Hematopoietic multipotent progenitor cell treated with erythropoietin and hydrocortisone succinate and interleukin-3 and kit ligand, for 15 days (in vitro differentiated cells): ENCODE measurements at places on chromosomes 11 and 22.

- DNase-seq: no peak
These were observed 2.8 kb upstream of the PACSIN2 start for GRCh38 chr22:43017525-43018460.

GRCh38 chr22:45205276-45205925, 35.3 kb downstream of the KIAA0930 start:
- no peak for DNase-seq

DNA sequence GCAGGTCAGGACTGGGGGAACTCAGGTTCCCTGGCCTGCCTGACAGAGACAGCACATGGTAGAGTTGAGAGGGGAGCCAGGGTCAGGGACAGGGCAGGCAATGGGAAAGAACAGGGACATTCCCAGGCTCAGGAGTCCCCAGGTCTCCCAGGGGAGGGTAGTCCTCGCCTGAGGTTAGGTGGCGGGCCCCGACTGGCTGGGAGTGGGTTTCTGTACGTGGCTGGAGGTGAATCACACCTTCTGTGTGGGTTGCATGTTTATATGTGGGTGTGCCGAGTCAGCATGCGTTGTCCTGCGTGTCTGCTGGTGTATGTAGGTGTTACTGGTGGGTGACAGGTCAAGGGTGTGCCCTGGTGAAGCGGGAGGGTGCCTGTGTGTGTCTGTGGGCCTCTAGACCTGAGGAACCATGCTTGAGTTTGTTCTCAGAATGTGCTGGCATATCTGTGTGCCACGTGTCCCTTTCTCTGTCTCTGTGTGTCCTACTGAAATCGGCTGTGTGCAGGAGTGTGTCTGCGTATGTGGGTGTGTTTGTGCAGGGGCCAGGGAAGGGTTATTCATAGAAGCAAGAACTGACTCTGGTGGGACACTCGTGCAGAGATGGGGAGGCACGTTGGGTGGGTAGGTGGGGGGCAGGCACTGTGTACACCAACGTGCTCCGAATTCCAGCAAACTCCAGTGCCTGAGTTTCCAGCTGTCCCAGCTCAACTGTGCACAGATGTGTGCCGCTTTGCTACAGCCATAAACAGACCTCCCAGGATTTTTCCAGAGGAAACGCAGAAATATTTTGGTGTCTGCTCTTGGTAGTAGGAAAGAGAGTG, 23.8 kb upstream of the OAF start:
- no peak for DNase-seq

DNA sequence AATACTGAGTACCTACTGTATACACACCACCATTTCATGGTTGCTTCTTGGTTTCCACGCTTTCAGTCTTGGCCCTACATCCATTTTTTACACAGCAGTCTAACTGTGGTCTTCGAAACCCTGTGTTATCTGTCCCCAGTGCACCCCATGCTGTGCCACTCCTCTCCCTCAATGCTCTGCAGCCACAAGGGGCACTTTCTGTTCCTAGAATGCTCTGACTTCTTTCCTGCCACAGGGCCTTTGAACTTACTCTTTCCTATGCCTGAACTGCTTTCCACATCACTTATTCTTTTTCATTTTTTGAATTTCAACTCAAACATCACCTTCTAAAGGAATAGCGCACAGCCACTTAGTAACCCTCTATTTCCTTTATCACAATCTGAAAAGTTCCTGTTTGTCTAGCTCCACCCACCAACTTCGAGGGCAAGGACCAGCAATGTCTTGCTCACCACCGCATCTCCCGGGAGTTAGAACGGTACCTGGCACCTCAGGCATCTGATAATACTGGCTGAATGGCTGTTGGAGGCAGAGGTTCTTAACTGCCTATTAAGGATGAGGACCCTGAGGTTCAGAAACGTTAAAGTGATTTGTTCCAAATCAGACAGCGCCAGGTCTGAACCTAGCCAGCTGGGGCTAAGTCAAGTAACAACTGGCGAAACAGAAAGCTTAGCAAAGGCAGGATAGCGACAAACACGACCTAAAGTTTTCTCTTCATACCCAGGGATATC, 568 bp downstream of the ALG8 start:
- DNase-seq: peak; percentile 27

DNA sequence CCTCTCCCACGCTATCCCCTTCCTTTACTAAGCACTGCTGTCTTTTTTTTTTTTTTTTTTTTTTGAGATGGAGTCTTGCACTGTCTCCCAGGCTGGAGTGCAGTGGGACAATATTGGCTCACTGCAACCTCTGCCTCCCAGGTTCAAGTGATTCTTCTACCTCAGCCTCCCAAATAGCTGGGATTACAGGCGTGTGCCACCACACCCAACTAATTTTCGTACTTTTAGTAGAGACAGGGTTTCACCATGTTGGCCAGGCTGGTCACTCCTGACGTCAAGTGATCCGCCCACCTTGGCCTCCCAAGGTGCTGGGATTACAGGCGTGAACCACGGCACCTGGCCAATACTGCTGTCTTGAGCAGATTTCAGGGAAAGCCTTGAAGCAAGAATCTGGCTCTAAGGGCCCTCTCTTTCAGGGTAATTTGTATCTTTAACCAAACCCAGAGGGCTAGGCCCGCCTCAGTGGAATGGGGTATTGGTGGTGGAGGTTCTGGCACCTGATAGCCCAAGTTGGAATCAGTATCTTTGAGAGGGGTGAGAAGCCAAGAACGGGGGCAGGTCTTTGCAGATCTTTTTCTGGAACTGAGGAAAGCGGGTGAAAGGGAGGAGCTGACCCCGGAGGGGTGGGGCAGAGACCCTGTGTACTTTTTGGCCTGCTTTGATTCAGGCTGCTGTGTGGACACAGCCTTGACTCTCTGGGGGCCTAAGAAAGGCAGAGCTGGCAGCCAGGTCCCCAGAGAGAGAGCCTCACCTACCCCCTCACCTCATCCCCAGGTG, 37.0 kb downstream of the TRIOBP start:
- no peak for DNase-seq

DNA sequence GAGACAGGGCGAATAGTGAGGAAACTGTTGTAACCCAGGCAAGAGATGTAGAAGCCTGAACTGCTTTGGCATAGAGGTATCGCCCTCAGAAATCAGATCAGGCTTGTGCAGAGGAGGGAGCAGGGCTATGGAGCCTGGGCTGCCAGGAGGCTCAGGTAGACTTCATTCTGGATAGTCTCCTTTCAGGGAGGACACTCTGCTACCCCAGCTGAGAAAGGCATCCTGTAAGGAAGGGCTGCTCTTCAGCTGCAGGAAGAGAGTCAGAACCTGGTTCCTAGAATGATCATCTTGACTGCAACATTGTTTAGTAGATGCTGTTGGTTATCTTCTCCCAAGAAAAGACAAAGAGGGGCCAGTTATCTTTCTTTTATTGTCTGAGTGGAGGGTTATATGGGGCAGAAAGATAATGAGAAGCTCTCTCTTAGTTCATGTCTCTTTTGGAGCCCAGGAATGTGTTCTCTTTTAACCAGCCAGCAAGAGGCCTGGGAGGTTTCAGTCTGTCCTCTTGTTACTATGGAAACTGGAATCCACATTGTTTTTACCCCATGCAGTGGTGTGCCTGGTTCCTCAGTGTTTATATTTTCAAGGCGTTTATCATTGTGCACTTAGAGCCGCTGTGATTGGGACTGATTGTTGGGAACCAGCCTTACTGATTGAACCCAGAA, 95.7 kb downstream of the STIM1 start:
- no peak for DNase-seq

DNA sequence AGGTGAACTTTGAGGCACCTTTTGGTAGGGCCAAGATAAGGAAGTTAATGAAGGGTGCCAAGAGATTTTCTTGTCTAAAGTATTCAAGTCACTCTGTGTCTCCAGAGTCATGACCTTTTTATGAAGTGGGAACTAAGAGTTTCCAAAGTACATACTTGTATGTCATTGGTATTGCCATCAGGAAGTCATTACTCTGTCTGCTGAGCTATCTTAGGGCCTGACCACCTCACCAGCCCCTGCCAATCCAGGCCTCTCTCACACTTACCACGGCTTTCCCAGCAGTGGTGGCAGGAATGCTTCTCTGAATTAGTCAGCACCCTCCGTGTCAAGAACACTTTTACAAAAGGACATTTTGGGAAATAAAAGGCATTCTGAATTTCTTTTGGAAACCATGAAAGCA, 192.8 kb upstream of the MTNR1B start:
- no peak for DNase-seq

DNA sequence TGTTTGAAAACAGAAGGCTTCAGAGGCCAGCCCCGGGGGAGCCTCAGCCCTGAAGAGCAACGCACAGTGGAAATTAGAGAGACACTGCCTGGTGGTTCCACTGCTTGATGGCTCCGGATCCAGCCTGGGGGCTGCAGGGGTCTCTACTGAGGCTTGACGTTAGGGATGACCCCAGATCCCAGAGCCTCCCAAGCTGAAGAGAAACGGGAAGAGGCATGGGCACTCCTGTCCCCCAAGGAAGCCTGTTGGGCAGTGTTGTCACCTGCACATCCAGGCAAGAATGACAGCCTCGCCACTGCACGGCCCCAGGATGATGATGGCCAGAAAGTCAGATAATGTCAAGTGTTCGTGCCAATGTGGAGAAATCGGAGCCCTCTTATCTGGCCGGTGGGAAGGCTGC, 56.8 kb upstream of the FGF3 start:
- no peak for DNase-seq

DNA sequence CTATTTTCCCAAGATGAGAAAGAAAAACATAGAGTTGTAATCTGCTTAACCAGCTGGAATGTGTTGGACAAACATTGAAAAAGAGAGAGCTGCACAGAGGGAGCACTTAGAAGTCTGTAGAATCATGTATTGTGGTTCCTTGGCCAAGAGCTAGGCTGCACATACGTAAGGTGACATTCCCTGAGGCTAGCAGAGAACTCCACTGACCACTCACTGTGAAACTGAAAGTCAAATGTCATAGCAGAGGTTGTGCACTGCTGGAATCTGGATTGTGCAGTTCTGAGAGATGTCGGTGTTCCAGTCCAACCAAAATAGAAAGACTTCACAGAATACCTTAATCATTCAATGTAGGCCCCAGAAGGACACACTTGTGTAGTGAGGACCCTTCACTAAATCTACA, 772.8 kb upstream of the RAG2 start:
- no peak for DNase-seq

GRCh38 chr11:93747122-93747521, 5.7 kb downstream of the C11orf54 start:
- no peak for DNase-seq

- no peak for DNase-seq
These were observed 1.7 kb downstream of the CYB5R2 start for GRCh38 chr11:7671347-7672215.

DNA sequence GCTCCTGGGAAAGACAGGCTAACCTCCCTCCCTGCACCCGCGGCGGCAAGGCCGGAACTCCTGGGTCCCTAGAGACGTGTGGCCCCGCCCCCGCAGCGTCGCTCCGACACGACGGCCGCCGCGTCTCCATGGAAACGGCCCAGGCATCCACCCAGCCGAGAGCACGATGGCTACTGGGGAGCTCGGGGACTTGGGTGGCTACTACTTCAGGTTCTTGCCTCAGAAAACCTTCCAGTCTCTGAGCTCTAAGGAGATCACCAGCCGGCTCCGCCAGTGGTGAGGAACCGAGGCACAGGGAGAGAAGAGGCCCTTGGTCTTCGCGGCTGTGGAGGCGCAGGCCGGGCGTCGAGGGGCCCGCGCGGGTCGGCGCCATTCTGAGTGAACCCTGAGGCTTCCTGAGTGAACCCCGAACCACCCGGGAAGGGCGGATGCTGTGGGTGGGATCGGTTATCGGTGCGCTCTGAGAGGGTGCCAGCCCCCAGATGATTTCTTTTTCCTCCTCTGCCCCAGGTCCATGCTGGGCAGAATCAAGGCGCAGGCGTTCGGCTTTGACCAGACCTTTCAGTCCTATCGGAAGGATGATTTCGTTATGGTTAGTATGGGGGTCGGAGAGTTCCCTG, at the start of gene CFAP300:
Gene CFAP300 (plus strand): TSS at position 133 of the 620 bp plus-strand sequence. CDS start 34 bp downstream, at position 167.
- DNase-seq: no peak

DNA sequence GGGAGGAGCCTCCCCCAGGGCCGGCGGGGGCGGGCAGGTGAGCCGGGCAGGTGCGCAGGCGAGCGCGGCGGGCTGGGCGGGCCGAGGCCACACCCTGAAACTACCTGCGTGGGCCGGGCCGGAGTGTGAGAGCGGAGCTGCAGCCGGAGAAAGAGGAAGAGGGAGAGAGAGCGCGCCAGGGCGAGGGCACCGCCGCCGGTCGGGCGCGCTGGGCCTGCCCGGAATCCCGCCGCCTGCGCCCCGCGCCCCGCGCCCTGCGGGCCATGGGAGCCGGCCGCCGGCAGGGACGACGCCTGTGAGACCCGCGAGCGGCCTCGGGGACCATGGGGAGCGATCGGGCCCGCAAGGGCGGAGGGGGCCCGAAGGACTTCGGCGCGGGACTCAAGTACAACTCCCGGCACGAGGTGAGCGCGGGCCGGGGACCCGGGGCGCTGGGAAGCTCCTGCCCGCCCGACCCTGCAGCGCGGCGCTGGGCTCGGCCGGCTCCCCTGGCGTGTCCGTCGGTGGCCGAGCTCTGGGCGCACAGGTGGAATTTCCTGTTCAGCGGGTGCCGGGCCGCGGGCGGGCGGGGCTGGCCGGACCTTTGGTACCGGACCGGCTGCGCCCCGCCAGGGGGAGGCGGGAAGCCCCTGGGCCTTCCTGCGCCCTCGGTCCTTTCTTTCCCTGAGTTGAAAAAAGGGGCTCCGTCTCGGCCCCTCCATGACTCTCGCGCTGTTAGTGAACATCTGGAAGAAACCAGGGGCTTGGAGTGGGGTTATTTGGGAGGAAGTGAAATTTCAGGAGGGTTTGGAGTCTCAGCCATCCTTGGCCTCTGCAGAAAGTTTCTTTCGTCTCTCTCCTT, at the start of gene ST14:
Gene ST14 (plus strand): TSS at position 126 of the 841 bp plus-strand sequence. CDS start 198 bp downstream, at position 324.
- DNase-seq: no peak

- no peak for DNase-seq
These were observed 108.1 kb downstream of the MORC2 start for GRCh38 chr22:30860176-30861105.

DNA sequence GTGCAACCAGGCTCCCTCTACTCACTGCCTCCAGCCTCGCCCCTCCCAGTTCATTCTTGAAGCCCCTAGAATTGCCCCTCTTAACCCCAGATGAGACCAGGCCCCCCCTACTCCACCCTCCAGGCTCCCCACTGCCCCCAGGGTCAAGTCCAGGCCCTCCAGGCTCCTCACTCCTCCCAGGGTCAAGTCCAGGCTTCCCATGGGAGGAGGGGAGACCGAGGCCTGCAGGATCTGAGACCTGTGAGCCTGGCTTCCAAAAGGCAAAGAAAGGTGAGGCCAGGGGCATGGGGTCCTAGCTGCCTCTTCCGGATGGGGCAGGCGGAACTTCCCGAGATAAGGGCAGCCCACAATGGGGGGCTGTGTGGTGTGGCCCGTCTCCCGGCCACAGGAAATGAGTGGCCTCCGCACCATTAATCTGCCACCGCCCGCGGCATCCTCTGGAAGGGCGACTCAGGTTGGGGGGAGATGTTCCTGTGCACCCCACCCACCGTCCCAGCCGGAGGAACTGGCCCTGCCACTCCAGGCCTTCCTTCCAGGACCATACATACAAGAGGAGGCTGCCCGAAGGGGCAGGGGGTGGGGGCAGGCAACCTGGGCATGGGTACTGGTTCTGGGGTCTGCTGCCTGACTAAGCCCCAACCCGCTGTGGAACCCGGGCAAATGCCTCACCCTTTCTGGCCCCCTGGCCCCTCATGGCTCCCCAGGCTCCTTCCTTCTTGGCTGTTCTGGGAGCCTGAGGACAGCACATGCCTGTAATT, 35.1 kb upstream of the WNT11 start:
- no peak for DNase-seq
